ENCODE measurements at places on chromosomes 7 and 10. TPM values are rescaled to one million over a fixed set of nuclear protein-coding genes. Genes with fewer than 3 reads are reported as not detected.

MMD2 gene
- total RNA-seq: 0.11 TPM

INTS15 gene
- 11.6 TPM for total RNA-seq

- DNase-seq: no peak
Observed at GRCh38 chr10:49252313-49253034, 46.5 kb upstream of the C10orf71 start.

ACBD7 gene
- 5.2 TPM for total RNA-seq

DNA sequence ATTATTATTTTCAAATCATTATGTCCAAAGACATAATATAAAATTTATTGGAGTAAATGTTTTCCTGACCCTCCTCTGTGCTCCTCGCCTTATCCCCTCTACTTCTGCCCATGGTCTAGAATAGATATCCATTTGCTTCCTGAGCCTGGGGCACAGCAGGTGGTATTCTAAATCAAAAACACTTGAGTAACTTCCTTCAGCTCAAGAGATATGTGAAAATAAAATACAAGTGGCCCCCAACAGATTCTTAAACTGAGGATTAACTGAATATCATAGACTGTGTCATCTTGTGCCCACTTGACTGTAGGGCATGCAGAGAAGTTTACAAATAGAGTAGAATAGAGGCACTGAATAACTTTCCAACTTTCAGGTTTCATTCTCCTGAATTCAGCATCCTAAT lies 59.1 kb downstream of the HGF start:
- DNase-seq: no peak

DNA sequence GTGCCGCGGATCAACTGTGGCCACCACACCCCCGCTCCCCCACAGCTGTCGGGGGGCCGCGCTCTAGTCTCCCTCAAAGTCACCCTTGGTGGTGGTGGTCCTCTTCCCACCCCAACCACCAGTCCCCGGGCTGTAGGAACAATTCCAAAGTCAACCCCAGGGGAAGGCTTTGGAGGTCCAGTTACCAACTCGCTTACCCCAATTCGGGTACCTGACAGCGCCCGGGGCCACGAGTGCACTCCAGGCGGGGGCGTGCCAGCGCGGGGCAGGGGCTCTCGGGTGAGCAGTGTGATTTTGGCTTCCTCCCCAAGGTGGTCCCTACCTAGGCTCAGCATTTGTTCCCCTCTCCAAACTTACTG lies 584 bp upstream of the ZMIZ1 start:
- no peak for DNase-seq

GRCh38 chr10:92850185-92850584 lies 1.9 kb downstream of the EXOC6 start:
- DNase-seq: no peak

DNA sequence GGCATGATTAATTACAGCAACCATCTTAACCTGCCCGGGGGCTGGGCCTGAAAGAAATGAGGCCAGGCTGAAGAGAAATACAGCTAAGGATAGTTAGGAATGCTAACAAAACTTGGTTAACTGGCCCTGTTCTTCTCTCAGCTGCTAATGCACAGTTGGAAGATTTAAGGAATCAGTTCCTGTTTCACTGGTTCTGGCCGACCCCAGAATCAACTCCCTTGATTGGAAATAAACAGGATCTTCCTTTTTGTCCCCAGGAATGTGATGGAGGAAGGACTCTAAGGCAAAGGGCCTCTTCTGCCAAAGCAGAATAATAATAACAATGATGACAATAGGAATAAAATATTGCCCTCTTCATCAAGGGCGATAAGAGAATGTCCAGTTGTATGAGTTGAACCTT lies 3.5 kb upstream of the LRMDA start:
- no peak for DNase-seq

DNA sequence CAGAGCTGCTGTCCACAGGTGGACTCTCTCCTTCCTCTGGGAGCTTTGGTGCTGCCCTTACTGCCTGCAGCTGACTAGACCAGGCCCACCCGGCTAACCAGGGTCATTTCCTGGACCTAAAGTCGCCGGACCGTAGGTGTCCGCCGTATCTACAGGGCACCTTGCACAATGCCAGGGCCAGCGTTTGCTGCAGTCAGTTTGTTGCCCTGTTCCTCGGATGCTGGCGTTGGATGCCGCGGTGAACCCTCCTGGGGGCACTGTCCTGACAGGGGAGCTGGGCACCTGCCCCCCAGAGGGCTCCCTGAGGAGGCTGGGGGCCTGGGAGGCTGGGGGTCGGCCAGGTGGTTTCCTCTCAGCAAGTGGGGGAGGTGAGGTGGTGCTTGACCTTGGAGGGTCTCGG lies 96.6 kb downstream of the UNCX start:
- DNase-seq: no peak

CPA4 gene
- 3.8 TPM for total RNA-seq

- DNase-seq: no peak
Observed at GRCh38 chr7:140863867-140864266, 60.9 kb downstream of the BRAF start.

DNA sequence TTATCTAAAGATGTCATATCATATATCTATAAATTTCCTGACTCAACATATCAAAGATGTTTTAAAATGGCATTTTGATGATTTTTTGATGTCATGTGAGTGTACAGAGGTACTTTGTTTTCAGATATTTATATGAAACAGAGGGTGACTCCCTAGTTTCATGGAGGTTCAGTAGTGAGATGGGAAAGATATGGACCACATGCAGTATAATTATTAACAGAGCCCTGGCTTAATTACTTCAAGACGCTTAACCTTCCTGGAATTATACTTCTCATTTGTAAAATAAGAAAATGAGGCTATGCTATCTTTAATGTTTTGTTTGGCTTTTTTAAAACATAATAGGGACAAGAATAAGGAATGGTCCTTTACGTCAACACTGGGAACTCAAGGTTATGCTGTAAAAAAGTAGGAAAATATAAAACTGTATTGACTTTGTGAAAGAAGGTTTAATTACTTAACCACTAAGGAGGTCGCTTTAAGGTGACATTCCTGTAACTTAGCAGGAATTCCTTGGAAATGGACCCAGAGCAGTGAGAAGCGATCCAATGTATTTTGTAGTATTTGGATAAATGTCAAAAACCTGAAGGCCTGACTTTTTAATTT lies 821.0 kb upstream of the IGFBP3 start:
- no peak for DNase-seq

GRCh38 chr7:39183796-39184195 lies 206.1 kb downstream of the POU6F2 start:
- DNase-seq: no peak

- no peak for DNase-seq
Observed at GRCh38 chr10:2777666-2778355, 289.5 kb upstream of the PFKP start.

TFR2 gene
- total RNA-seq: 0.69 TPM

- DNase-seq: no peak
Observed at GRCh38 chr7:151941009-151941408, 15.2 kb upstream of the GALNTL5 start.

- no peak for DNase-seq
Observed at GRCh38 chr10:18308600-18308999, 168.4 kb downstream of the CACNB2 start.

LIPJ gene
- 0.26 TPM for total RNA-seq

- DNase-seq: no peak
Observed at GRCh38 chr7:137850972-137851945, 4.5 kb upstream of the DGKI start.

- no peak for DNase-seq
Observed at GRCh38 chr10:116688241-116688711, 54.1 kb downstream of the HSPA12A start.

DNA sequence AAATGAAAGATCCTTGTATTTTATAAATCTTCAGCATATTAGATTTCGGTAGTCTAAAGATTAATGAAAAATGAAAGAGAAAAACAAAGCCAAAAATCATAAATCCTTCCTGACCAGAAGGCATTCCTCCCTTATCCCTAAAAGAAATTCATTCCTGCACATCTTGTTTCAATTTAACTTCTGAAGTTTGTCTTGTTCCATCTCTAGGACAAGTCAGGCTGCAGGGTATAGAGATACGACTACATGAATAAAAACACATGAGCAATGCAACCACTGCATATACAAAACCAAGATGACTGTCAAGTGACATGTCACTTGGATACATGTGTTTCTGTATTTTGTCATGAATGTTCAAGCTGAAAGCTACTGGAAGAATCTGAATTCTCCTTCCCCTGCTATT lies 214.9 kb downstream of the JAZF1 start:
- DNase-seq: no peak

OR2A14 gene
- total RNA-seq: not detected

DNA sequence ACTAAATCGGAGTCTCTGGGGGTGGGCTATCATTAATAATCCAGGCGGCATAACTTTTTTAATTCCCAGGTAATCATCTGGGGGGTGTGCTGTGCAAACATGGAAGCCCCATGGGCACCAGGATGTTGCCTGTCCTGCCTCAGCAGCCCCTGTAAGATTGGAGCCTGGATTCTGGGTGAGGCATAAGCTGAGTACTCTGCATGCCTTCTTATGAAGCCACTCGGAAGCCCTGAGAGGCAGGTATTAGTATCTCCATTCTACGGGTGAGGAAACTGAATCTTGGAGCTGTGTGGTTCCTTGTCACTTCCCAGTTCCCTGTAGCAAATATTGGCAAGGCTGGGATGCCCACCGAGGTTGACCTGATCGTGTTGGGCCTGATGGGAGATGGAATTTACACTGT lies 7.4 kb upstream of the OPN4 start:
- DNase-seq: no peak

- DNase-seq: no peak
Observed at GRCh38 chr7:8179486-8179885, 82.5 kb downstream of the ICA1 start.

DNA sequence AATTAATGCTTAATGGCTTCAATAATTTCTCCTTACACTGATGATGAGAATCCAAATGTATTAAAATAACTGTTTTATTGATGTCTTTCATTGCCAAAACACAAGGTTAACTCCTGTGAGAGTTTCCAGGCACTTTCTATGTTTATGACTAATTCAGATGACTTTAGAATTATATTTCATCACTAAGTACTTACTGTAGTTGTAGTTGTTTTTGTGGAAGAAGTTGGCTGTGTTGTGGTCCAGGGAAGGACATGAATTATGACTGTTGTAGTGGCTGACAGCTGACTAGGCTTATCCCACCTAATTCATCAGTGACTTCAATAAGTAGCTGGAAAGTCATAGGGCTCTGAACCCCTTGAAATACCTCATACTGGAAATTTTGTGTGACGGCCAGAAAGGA lies 254.8 kb downstream of the HGF start:
- no peak for DNase-seq

TAC1 gene
- total RNA-seq: 1.7 TPM

DNA sequence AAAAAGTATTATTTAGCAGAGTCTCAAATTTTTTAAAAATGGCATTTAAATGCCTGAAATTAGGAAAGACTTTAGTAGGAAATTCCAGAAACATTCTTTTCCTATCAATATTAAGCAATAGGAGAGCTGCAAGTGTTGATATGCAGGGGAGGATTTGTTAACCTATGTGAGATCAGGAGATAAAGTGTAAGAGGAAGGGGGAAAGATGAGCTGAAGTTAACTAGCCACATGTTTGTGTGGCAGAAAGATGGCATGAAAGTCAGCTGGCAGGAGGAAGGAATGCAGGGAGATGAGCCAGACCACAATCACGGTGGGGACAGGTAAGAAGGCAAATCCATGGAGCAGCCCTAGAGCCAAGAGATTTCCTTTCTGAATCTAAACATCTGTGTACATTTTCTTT lies 303.6 kb downstream of the MAGI2 start:
- no peak for DNase-seq

GRCh38 chr7:117405519-117405918 lies 21.8 kb downstream of the ASZ1 start:
- DNase-seq: no peak

ZNF488 gene
- total RNA-seq: 0.63 TPM

GRCh38 chr7:4175346-4175973 lies 506.6 kb upstream of the FOXK1 start:
- no peak for DNase-seq

PLEKHA8 gene
- total RNA-seq: 21.3 TPM

- DNase-seq: no peak
Observed at GRCh38 chr10:124643330-124644009, 100.7 kb downstream of the FAM53B start.

GRCh38 chr10:7339510-7339909 lies 71.3 kb downstream of the SFMBT2 start:
- no peak for DNase-seq

- no peak for DNase-seq
Observed at GRCh38 chr7:35555386-35555785, 139.5 kb downstream of the HERPUD2 start.

HPSE2 gene
- 48.1 TPM for total RNA-seq

GRCh38 chr10:29414501-29414900 lies 125.6 kb downstream of the LYZL1 start:
- DNase-seq: no peak

DNA sequence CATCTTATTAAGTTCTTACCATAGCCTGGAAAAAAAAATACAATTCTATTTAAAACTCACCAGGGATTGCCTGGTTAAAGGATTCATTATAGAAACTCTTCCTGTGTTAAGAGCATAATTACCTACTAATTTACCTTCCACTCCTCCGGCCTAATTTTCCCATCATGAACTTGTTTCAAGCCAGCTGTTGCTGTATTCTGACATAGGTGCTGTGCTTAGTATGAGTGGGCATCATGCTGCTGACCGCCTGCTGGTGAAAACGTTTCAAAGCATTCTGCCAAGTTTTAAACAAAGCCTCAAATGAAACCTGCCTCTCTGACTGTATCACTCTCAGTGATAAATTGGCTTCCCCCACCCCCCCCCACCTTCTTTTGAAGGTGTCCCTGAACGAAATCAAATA lies 47.8 kb upstream of the KCNMA1 start:
- DNase-seq: no peak

DNA sequence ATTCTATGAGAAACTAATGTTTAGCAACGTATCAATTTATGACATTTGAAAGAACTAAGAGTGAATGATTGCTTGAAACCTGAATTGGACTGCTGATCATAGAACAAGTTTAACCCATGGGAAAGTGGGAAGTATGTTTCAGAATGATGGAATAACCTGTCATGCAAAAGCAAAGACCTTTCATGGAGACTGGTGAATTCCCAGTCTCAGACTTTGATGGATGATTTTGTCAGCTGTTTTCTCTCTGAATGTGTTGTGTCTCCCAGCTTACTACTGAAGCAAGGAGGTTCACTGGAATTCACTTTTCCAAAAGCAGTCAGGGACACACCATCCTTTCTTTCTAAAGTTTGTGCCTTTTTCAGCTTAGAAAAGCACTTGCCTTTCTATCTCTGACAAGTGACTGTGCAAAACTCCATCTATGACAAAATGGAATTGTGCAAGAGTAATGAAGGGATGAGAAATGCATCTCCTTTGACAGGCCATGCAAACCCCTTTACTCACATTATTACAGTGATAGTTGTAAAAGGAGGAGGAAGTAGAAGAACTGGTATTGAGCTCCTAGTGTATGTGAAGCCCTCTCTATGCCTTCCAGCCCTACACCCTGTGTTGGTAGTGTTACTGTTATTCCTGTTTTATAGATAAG lies 176.1 kb downstream of the PRKG1 start:
- no peak for DNase-seq

- DNase-seq: no peak
Observed at GRCh38 chr10:67794909-67795460, 43.0 kb downstream of the DNAJC12 start.

- DNase-seq: no peak
Observed at GRCh38 chr10:75406462-75407223, 5.1 kb upstream of the ZNF503 start.

ZNF804B gene
- total RNA-seq: 1.2 TPM

GRCh38 chr10:14618674-14619073 lies 156.0 kb downstream of the FAM107B start:
- no peak for DNase-seq

GRCh38 chr7:103710247-103710646 lies 264.2 kb upstream of the SLC26A5 start:
- DNase-seq: no peak
